Fibroblast of pulmonary artery (primary cell): ENCODE measurements at places on chromosomes 6 and 20.

DNA sequence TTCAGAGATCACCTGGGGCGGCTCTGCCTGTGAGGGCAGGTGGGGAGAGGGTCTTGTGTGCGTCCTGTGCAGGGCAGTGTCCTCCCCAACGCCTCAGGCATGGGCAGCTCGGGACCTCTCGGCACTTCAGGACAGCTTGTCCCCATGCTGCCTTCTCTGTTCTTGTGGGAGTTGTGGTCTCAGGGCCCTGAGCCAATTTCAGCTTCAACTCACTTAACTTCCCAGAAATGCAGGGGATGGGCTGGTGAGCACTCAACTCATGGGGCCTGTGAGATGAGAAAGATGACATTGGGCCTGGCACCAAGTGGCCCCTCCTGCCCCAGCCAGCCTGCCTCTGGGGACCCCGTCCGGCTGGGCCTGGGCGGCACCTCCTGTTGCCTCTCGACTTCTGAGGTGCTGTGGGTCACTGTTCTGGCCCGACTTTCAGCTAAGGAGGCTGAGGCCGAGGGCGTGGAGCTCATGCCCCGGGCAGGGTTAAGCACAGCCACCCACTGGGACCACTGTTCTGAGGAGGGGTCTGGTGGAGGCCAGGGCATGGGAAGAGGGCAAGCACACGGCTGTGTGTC, 6.7 kb downstream of the RGS19 start:
- DNase-seq, result no peak

DNA sequence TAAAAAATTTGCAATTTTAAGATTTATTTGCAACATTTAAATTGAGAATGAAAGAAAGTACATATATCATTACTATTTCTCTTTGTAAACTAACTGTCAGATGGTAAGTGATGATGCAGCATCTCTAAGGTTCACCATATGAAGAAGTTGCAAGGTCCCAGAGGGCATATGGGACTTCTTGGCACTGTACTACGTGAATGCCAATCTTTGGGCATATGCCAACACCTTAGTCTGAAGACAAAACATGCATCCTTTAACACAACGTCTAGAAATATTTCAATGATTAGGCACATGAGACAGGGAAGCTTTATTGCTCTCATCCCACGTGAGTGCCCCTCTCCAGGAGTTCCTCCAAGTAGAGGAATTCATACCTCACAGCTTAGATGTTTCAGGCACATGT, 66.8 kb downstream of the CDK19 start:
- no peak for DNase-seq

DNA sequence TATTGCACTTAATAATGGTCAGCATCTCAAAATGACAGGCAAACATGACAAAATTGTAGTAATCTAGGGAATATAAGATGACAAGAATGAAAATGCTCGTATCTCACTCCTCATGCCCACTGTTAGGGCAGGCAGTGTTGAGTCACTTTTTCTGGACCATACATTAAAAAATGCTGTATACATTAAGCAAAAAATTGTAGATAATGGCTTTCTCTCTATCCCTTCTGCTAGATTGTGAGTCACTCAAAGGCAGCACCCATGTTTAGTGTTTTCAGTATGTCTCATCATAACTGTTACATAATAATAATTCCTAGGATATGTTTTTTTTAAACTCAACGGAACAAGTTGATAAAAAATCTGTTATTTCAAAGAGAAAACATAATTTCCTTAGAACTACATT, 199.3 kb downstream of the TENT5A start:
- peak; percentile 46 for DNase-seq

GRCh38 chr6:126539022-126539421, 199.1 kb downstream of the CENPW start:
- peak; percentile 57 for DNase-seq

DNA sequence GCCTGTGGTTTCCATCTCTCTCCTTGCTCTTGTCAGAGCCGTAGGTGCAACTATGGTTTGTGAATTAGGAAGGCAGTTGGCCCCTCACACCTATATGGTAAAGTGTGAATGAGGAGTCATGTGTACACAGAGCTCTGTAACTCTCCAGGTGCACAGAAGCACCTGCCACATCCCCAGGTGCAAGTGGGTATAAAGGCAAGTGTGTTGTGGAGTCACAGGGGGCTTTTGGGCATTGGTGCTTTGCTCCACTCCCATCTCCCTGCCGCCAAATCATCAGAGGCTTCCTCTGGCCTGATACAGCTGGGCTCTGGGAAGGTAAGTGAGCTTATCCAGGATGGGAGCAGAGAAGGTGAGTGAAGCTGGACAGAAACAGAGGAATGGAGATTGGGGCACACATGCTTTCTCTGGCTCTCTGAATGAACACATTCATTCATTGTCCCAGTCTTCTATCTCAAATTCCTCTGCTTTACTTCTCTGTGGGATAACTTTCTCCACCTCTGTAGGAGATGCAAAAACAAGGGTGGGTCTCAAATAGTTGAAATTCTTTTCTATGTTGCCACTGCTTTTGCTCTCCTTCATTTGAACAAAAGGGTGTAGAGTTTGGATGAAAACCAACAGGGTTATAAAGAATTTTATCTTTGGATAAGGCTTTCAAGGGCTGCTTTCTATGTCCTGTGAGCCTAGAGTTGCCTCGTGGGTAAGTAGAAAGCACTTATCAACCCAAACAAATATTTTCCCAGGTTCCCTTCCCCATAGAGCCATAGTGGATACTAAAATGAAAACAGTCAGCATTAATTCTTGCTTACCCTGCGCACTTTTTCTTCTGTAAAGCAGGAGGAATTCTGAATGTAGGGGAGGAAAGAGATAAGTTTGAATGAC, 45.0 kb upstream of the RIPOR2 start:
- DNase-seq, result peak; percentile 67

DNA sequence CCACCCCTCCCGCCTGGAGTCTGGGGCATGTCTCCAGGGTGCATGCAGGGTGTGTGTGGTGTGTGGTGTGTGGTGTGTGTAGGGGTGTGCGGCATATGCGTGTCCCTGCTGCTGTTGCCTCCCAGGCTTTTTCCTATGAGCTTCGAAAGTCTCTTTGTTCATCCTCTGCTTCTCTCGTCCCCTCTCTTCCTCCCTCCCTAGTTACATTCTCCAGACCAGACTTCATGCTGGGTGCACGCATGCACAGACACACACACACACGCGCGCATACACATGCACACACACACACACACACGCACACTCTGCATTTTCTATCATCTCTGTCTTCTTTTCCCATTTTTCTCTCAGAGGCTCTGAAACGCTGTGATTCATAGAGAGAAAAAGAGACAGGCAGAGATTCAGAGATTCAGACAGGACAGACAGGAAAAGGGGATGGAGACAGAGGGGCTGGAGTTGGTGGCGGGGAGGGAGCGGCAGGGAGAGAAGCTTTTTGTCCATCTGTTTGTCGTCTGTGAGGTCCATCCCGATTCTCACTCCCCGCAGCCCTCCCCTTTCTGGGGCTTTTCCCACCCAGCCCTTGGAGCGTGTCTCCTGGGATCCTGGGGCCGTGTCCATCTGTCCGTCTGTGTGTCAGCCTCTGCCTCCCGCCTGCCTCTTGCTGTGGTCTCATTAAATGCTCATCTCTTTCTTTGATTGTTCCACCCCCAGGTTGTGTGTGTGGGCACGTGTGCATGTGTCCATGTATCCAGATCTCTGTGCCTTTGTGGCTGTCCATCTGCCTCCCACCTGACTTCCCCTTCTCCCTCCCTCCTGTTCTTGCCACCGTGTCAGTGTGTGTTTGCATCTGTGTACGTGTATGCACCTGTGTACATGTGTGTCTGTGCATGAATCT, 62.6 kb downstream of the SRC start:
- DNase-seq, result no peak

GRCh38 chr6:3252369-3252768, 6.4 kb upstream of the PSMG4 start:
- DNase-seq, result no peak

DNA sequence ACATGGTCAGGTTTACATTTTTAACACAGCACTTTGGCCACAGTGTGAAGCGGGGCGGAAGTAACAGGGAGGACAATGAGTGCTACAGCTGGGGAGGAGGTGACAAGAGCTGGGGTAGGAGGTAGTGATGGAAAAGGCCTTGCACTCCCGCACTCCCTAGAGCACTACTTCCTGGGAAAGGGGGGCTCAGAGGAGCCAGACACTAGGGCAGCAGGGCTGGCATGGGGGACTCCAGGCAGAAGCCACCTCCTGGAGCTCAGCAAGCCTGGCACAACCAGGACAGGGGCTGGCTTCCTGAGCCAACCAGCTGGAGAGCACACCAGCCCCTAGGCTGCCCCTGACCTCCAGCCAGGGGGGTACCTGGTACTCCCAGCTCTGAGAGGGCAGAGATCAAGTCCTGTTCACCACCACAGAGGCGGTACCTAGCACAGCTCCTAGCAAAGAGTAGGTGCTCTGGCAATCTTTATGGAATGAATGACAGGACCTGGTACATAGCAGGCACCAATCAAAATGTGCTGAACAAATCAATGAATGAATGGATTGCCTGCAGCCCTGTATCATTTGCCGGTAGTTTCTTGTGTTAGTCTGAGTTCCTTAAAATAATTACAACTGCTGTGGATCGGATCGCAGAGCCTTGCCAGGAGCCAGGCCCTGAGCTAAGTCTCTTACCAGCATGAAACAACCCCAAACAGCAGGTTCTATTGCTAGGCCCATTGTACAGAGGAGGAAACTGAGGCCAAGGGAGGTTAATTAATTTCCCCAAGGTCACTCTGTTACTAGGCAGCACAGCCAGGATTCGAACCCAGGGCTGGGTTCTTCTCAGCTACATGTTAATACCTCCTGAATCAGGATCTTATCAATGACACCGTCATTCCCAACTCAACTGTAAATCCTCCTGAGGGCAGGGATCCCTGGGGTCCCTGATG, 15.5 kb downstream of the NOL4L start:
- no peak for DNase-seq

GRCh38 chr20:11921321-11921720, 3.6 kb downstream of the BTBD3 start:
- no peak for DNase-seq

GRCh38 chr6:107877968-107878367, 53.9 kb upstream of the SCML4 start:
- DNase-seq, result no peak

GRCh38 chr6:151322570-151322969, 68.8 kb downstream of the ZBTB2 start:
- no peak for DNase-seq

DNA sequence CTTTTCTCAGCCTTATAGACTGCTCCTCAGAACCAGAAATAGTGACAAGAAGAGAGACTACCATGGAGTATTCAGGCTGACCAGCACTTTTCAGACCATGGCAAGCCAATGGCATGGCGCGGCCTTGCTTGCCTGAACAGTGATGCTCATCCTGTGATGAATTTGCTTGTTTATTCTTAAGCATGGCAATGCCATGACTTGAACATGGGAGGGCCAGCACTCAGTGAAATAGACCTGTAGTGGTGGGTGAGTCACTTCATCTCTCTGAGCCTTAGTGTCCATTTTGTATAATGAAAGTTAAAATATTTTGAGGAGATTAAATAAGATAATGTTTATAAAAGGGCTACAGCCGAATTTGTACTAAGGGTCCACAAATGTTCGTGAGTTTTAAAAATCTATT, 79.1 kb downstream of the LRRC1 start:
- DNase-seq, result no peak

DNA sequence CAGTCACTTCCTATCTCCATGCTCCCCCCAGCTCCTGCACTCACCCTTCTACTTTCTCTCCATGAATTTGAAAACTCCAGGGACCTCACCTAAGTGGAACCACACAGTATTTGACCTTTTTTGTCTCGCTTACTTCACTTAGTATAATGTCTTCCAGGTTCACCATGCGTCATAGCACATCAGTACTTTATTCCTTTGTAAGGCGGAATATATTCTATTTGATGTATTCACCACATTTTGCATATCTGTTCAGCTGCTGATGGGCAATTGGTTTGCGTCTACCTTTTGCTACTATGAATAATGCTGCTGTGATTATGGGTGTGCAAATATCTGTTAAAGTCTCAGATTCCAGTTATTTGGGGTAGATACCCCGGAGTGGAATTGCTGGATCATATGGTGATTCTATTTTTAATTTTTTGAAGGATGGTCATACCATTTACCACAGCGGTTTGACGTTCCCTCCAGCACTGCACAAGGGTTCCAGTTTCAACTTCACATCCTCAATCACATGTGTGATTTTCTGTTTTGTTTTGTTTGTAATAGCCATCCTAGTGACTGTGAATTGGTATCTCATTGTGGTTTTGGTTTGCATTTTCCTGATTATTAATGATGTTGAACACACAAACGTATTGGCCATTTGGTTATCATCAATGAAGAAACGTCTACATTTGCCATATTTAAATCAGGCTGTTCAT, 20.3 kb upstream of the SYNDIG1 start:
- no peak for DNase-seq

- DNase-seq, result no peak
These were observed 43.2 kb downstream of the ELMO2 start for GRCh38 chr20:46362921-46363867.

DNA sequence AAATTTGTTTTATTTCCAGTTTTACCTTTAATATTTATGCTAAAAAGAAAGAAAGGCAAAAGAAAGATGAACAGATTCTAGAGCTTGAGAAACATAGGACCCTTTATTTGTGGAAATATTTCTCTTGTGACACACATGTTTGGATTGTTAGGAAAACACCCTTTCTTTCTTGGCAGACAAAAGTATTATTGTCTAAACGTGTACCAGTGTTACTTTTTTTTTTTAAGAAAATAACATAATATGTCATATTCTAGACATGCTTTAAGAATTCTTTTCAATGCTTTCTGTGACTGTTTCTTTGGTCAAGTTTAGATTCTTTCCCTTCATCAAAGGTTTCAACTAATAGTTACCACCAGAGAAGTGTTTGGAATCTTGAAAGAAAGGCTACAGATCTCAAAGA, 183.4 kb upstream of the CNR1 start:
- peak; percentile 79 for DNase-seq

DNA sequence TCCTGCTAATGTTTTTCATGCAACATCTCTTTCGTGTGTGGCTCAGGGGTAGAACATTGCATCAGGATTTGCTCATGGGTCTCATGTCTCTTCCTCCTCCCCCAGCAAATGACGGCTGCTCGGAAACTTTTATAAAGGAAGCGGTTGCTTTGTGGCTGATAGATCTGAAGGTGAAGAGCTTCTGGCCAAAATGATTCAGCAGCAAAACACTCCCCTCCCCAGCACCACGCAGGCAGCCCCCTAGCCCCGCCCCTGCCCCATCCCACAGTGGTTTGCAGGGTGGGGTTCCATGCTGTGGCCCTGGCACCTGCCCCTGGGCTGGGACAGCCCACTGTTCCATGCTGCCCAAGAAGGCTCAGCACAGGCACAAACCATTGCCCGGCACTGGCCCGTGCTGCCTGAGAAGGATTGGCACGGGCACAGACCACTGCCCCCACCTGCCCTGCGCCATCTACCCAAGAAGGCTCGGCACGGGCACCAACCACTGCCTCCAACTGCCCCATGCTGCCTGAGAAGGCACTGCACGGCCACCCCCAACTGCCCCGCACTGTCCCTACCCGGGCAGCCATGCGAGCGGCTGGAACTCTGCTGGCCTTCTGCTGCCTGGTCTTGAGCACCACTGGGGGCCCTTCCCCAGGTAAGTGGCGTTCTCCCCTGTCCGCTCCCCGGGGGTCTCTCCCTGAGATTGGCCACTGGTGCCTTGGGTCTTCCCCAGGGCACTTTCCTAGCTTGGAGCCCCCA, at the start of gene CST7:
Gene CST7, plus strand, starts transcription at position 331 of the 741 bp plus-strand sequence. Its CDS starts 237 bp downstream, at position 568.
- DNase-seq, result no peak
